ENCODE measurements at places on chromosomes 7 and 10. TPM values are rescaled to one million over a fixed set of nuclear protein-coding genes. Genes with fewer than 3 reads are reported as not detected.

Gene KLF14
- not detected for total RNA-seq

Gene EMX2
- total RNA-seq, result not detected

- no peak overlapping the region for H3K27ac ChIP-seq
- no peaks in the 10 kb centered on the region for H3K36me3 ChIP-seq
- no peaks in the 10 kb centered on the region for H3K4me1 ChIP-seq
These were observed 211.3 kb upstream of the PPP2R2D start for GRCh38 chr10:131689486-131689885.

- H3K27ac ChIP-seq, result no peak overlapping the region
- no peaks in the 10 kb centered on the region for H3K36me3 ChIP-seq
- H3K4me3 ChIP-seq, result no peak overlapping the region
- no peak for DNase-seq
These were observed 528.8 kb upstream of the PCDH15 start for GRCh38 chr10:55329796-55330195.

Measured in MCF 10A (cell line).